ENCODE measurements at places on chromosomes 16 and 17.

DNA sequence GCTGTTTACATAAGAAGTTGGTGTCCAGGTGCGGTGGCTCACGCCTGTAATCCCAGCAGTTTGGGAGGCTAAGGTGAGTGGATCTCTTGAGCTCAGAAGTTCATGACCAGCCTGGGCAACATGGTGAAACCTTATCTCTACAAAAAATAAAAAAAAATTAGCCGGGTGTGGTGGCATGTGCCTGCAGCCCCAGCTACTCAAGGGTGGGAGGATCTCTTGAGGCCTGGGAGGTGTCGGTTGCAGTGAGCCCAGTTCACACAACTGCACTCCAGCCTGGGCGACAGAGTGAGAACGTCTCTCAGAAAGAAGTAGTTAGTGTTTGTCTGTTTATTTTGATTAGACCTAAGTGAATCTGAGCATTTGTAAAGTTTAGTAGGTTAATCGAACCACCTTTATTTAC lies 12.8 kb downstream of the DDX19A start:
- DNase-seq: no peak

DNA sequence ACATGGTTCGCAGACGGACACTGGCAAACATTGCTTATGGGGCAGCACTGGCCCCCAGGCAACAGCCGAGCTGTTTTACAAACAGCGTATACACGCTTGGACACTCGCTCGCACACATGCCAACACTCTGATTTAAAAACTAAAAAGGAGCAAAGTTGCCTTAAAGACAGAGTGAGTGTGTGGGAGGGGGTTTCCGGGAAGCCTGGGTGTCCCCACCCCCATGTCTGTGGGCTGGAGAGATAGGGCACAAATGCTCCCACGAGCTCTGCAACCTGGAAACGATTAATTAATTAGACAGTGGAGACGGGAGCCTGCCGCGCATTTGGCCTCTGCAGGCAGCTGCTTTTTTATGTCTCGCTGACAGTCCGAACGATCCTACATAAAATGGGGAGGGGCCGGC lies 107.9 kb upstream of the ZNF469 start:
- no peak for DNase-seq

DNA sequence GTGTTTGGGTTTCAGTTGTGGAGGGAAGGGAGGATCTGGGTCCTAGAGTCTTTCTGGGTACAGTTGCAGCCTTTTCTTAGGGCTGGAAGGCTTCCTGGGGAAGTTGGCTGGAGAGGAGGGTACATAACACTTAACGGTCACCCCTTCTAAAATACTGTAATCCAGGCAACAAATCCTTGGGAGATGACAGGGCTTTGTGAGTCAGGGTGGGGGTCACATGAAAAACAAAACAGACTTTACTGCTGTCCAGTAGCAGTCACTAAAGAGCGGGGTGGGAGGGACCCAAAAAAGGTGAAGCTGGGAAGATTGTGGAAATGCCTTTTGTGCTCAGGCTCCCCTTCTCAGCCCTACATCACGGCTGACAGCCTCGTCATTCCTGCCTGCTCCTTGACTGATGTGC lies 6.3 kb downstream of the SAP30BP start:
- DNase-seq: no peak

DNA sequence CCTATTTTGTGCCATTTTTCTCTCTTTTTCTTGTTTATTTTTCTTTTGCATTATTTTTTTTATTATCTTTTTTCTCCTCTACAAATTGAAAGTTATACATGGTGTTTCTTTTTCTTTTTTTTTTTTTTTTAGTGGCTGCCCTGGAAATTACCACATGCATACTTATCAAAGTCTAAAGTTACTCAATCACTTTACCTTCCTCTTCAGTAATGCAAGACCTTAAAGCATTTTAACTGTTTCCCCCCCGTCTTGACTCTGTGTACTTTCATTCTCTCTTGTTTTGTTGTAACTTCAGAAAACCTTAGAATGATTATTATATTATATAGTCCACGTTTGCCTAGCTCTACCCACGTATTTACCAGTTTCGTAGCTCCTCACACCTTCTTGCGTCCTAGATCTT lies 33.3 kb upstream of the SMPD3 start:
- no peak for DNase-seq

DNA sequence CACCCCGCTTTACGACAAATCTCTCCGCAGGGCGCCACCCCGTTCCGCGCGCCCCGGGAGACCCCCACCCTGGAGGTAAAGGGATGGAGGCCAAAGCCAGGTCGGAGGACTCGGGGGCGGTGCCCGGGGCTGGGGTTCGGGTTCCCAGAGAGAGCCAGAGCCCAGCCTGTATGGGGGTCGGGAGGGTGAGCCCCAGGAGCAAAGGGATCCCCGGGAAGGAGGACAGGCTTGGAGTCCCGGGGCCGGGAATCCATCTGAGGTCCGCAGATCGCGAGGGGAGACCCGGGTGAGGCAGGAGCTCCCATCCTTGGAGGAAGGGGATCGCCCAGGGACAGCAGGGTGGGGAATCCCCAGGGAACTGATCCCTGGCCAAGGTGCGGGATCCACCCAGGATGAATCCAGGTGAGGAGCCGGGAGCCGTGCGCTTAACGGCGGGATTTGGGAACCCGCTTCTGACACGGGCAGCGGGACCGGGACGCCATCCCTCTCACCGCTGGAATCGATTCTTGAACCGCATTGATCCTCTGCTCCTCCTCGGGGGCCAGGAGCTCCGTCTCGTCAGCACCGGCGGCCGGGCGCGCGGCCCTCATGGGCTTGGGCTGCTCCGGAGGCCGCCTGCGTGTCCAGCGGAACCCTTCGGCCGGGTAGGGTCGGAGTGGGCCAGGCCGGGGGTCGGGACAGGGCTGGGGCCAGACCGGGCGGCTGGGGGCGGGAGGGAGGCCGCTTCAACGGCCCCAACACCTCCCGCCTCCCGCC lies at the start of gene MMD:
TSS of gene MMD (minus strand) at position 657 of the 756 bp plus-strand sequence. CDS start at position 517, 140 bp downstream.
- peak; percentile 27 for DNase-seq

DNA sequence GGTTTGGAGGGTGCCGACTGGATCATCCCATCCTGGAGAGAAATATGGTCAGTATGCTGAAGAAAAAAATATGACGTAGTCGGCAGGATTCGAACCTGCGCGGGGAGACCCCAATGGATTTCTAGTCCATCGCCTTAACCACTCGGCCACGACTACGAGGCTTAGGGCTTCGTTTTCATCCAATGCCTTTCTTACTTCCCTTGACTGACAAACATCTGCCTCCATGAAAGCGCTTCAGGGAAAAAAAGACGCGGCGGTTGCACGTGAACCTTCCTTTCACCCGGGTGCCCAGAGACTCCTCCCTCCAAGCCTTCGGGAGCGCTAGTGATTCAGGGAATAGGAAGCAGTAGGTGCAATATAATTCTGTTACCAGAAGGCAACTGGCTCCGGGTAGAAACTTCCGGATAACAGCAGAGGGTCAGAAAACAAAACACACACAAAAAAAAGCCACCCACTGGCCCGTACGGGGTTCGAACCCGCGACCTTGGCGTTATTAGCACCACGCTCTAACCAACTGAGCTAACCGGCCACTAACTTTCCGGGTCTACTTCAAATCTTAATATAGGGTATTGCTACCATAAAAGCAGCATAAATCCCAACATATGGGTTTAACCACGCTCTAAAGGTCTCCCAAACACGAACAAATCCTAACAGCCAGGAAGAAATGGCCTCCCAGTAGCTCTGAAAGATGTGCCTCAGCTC lies 16.3 kb upstream of the AURKB start:
- peak; percentile 46 for DNase-seq

GRCh38 chr16:58365623-58366022 lies 26.6 kb upstream of the GINS3 start:
- DNase-seq: no peak

- DNase-seq: no peak
These were observed 180.6 kb downstream of the PCTP start for GRCh38 chr17:55931446-55931845.

DNA sequence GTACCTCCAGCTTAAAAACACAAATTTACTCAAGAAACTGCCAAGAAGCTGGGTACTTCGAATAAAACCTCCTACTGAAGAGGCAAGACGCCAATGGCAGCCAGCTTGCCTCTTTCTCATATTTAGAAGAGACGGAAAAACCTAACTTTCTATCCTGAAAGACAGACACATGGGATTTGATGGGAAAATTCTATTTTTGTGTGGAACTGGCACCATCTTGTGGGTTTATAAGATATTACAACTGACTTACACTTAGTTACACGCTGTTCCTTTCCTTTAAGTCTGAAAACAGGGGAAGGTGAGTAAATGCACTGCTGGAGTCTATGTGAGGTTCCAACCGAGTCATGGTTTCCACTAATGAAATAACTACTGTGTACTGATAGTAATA lies 10.3 kb downstream of the ZNF18 start:
- DNase-seq: no peak

GRCh38 chr17:11986179-11986941 lies 10.9 kb downstream of the ZNF18 start:
- DNase-seq: no peak

- DNase-seq: no peak
These were observed 85.3 kb upstream of the NSRP1 start for GRCh38 chr17:30031214-30031869.

DNA sequence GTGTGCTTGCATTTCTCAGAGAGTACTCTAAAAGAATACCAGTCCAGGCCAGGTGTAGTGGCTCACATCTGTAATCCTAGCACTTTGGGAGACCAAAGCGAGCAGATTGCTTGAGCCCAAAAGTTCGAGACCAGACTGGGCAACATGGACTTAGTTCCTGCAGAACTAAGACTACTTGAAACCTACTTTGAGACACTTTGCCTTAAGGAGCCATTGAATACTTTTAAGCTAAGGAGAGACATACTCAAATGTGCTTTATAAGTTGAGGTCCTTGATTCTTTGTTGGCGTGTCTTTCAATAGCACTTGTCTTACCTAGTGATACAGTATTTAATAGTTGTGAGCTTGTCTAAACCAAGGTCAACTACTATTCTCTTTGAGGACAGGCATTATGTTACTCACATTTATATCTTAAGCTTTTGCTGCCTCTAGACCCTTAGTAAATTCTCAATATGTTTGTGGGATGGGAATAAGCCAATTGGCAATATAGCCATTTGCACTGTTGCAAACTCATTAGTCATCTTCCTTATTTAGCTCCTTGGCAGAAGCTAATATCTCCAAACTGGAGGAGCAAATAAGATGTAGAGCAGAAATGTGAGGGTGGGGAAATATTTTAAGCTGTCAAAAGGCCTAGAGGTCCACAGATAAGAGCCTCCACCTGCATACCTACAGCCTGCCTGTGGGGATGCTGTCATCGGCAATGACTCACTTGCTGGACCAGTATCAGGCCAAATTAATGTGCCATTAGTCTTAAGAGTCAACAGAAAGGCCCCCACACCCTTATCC lies 16.3 kb downstream of the SCPEP1 start:
- DNase-seq: no peak

DNA sequence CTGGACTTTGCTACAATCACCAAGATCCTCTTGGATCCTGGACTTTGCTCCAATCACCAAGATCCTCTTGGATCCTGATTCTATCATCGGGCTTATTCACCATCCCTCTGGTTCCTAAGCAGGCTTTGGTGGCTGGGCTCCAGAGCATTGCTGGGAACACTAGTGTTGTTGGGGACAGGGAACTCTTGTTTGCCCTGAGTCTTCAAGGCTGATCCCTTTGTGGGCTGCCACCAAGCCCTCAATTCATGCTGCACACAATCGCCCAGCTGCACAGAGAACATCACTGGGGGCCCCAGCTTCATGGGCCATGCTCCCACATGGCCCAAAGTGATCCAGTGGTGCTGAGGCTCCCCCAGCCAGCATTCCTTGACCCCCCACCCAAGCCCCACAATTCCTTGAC lies 88.3 kb downstream of the TMEM132E start:
- no peak for DNase-seq

- DNase-seq: no peak
These were observed 14.3 kb downstream of the CMTM4 start for GRCh38 chr16:66682271-66682670.

- DNase-seq: no peak
These were observed 48.6 kb downstream of the CMIP start for GRCh38 chr16:81492965-81493754.

GRCh38 chr17:4708436-4708835 lies 2.0 kb upstream of the ARRB2 start:
- DNase-seq: no peak

DNA sequence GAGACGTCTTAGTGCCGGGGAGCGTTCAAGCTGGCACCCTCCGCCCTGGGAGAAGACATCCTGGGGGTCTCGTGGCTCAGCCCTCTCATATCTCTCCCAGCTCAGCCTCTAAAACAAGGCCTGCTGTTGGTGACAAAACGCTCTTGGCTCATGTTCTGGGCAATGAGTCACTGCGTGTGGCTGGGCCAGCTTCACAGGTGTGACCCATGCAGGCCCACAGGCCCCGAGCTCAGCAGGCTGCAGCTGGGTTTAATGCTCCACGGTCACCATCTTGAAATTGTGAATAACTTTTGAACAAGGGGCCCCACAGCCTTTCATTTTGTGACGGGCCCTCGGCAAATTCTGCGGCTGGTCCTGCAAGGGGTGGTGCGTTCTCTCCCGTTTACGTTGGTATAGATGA lies 22.4 kb downstream of the GAA start:
- no peak for DNase-seq
